Glomerular endothelial cell (primary cell): ENCODE measurements at places on chromosomes 7 and 10.

GRCh38 chr10:122232769-122233168 lies 38.3 kb upstream of the BTBD16 start:
- no peak for DNase-seq

- no peak for DNase-seq
These were observed 79.0 kb downstream of the AUTS2 start for GRCh38 chr7:69677054-69677852.

- DNase-seq = no peak
These were observed 60.1 kb upstream of the SAMD8 start for GRCh38 chr10:75051308-75051707.

DNA sequence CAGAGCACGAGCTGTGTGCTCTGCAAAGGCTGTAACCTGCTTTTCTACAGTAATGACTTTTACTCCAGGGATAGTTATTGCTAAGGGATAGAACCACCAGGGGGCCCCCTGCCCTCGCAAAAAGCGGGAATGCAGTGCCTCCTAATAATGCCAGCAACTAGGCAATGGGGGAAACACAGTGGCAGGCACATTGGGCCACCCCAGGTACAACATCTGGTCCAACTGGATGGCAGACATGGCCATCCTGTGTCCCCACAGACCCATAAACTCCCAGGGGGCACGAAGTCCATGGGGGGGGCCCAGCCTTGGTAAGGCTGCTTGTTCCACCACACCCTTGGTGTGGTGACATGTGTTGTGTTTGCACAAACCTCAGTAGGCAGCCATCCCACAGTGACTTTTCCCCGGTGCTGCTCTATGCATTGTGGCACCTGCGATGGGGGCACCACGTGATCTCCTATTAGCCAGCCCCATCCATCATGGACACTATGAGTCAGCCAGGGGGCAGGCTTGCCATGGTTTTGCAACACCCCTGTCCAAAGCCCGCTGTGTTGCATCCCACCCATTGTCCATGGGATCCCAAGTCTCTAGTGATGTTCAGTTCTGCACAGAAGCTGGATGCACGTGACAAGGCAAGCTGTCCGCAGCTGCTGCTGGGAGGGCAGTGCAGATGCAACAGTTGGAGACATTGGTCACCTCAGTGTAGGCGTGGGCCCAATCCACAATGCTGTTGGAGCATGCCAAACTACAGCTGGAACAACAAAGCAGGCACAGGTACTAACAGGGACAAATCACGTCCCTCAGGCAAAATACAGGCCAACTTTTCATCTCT lies 84.0 kb downstream of the ANLN start:
- DNase-seq = no peak

GRCh38 chr10:51389415-51390321 lies 309.7 kb downstream of the CSTF2T start:
- DNase-seq = no peak

- DNase-seq = no peak
These were observed 27.8 kb upstream of the ITGB8 start for GRCh38 chr7:20302891-20303290.

- DNase-seq = no peak
These were observed 5.1 kb upstream of the EMX2 start for GRCh38 chr10:117537436-117537903.

- no peak for DNase-seq
These were observed 65.1 kb upstream of the BET1 start for GRCh38 chr7:94069162-94069739.

DNA sequence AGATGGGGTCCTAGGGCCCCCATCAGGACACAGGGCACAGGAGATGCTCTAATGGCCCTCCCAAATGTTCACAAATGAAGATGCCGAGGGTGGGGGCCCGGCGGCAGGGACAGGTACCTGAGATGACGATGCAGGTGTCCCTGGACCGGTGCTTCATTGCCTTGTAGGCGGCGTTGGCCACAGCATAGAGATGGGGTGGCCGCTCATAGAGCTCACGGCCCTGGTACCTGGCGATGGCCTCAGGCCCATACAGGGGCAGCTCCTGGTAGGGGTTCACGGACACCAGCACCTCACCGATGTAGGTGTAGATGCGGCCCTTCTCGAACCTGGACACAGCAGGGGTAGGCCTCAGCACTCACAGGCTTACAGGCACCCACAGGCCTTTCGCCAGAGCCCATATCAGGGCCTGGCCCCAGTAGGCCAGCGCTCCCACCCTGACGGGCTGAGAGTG lies 2.0 kb downstream of the MYO1G start:
- DNase-seq = no peak

DNA sequence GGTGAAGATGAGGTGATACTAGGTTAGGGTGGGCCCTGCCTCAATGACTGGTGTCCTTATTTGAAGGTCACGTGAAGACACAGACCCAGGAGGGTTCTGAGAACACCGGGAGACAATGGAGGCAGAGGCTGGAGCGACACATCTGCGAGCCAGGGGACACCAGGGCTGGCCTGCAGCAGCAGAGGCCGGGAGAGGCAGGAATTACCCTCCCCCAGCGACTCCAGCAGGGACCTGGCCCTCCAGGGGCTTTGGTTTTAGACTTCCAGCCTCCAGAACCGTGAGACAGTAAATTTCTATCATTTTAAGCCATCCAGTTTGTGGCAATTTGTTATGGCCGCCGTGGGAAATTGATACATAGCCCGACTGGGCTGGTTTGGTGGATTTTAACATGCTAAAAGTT lies 152.2 kb downstream of the DNAJB6 start:
- no peak for DNase-seq

DNA sequence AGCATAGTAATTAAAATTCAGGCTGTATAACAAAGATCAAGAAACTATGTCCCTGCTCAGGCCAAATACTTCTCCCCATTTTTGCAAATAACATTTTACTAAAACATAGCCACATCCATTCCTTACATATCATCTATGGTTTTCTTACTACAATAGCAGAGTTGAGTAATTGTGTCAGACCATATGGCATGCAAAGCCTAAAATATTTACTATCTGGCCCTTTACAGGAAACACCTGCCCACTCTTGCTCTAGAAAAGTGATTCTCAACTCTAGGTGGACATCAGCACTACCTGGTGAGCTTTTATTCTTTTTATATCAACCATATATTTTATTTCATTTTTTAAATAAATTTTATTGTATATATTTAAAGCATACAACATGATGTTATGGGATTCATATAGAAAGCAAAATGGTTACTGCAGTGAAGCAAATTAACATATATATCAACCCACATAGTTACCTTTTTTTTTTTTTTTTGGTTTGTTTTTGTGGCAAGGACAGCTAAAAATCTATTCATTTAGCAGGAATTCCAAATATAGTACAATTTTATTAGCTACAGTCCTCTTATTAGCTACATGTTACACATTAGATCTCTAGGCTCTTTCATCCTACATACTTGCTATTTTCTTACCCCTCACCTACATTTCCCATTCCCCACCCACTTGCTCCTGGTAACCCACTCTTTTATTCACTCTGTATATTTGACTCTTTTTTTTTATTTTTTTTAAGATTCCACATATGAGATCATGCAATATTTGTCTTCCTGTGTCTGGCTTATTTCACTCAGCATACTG lies 19.6 kb downstream of the ABI1 start:
- DNase-seq = no peak

DNA sequence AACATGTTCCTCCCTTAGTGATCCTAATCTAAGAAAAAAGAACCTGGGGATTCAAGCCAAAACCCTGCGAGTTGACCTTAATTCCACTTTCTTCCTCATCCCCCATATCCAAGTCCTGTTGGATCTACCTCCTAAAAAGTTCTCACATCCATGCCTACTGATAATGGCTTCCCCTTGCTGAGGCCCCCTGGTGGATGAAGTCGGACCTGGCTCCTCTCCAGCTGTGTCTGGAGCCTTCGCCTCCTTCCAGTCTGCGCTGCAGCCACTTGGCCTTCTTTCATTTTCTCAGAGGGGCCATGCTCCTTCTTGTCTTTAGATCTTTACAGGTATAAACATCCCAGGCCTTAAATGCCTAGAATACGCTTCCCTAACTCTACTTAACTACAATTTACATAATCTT lies 8.1 kb downstream of the PDE1C start:
- DNase-seq = no peak
